ENCODE measurements at places on chromosomes 2 and 18.
A peak's percentile ranks its signal among the peaks of the same experiment; 100 is the strongest.

- no peak for DNase-seq
These were observed 217.7 kb downstream of the GBX2 start for GRCh38 chr2:235950473-235950809.

DNA sequence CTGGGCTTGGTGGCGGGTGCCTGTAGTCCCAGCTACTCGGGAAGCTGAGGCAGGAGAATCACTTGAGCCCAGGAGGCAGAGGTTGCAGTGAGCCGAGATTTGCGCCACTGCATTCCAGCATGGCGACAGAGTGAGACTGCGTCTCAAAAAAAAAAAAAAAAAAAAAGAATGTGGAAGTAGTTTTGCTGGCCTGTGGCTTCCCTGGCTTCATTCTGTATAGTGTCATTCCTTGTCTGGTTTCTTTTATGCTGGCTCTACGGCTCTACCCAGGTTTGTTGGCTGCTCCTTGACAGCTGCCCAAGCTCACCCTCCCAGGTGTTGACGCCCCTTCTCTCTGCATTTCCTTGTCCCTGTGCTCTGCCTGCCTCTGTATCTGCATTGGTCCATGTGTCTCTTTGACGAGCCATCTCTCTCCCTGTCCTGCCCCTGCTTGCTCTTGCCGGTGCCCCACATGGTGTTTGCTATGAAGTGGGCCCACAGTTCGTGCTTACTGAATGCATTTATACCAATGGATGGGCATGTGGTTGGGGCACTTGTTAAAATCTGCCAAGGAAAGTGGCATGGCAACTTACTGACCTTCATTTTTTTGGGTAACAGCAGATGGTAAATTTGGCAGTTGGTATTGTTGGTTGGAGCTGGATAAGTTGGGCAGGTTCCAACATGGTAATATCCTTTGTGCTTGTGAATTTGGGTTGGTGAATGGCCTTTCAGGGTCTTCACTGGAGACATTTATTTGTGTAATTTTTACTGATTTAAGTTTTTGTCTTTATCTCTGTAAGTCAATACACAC lies 113.9 kb downstream of the MAP4K4 start:
- no peak for DNase-seq

DNA sequence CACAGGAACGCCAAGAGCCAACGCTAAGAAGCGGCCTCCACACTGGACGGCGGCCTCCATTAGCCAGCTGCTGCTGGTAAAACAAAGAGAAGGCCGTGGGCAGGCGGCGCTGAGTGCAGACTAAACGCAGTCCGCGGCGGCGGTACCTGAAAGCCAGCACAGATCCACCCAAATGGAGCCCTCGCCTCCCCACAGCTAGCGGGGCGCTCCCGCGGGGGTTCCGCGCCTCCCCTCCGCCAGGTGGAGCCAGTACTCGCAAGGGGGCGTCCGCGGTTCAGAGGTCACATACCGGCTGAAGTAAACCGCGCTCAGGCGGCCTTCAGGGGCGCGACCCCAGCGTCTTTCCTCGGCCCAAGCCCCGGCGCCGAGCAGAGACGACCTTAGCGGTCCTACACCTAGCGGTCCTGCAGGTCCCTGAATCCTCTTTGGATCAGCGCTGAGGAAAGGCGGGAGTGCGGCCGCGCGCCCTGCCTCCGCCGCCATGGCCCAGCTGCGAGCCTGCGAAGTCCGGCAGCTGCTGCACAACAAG lies 293.1 kb upstream of the ERBB4 start:
- DNase-seq: peak; percentile 57

DNA sequence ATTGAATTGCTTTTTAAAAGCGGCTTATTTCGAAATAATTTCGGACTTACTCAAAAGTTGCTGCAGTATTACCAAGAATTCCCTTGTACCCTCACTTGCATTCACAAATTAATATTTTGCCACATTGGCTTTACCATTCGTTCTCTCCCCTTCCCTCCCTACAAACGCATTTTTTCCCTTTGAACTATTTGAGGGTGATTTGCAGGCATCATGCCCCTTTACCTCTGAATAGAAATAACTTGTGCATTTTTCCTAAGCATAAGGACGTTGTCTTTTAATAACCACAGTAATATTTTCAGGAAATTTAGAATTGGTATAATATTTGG lies 608 bp downstream of the CCDC138 start:
- DNase-seq: no peak

DNA sequence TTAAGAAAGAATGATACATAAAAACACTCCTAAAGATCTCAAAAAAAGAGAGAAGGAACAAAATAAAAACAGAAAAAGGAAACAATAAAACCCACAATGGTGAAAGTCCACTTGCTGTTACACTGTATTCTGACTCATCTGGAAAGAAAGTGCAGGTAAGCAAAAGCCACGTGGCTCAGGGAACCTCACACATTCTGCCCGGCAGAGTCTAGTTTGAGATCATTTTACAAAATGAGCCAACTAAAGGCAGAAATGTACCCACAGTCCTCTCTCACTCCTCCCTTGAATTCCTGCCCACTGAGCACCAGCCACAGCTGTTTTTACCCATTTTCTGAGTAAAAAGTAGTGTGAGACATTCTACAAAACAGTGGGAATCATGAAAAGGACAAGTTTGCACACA lies 10.0 kb downstream of the KCNH7 start:
- no peak for DNase-seq

DNA sequence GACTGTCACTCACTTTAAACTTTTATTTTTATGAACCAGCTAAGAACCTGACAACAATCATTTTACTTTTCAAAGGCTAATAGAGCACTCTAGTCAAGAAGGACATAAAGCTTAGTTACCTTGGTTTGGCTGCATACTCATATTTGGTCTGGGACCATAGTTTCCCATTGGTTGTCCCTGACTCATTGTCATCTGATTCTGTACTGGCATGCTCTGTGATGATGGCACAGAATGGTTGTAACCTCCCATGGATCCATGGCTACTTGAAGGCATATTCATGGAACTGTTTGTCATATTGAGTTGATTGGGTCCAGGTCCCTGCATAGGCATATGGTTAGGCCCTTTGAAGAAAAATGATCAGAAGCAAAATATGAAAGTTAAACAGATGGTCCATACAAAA lies 37.9 kb downstream of the SS18 start:
- DNase-seq: no peak

DNA sequence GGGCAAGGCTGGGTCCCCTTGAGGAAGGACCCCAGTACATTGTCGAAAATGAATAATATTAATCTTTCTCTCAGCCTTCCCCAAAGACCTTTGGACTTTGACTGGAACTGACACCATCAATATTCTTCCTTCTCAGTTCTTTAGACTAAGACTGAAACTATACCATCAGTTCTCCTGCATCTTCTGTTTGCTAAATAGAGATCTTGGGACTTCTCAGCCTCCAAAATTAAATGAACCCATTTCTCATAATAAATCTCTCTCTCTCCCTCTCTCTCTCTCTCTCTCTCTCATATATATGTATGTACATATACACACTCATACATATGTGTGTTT lies 39.7 kb upstream of the VRK2 start:
- DNase-seq: no peak

- DNase-seq: no peak
These were observed 122.8 kb downstream of the RAPGEF4 start for GRCh38 chr2:172858473-172858745.

GRCh38 chr2:159095813-159096212 lies 127.4 kb downstream of the TANC1 start:
- DNase-seq: no peak

GRCh38 chr2:205715831-205716525 lies 33.7 kb downstream of the NRP2 start:
- DNase-seq: no peak

DNA sequence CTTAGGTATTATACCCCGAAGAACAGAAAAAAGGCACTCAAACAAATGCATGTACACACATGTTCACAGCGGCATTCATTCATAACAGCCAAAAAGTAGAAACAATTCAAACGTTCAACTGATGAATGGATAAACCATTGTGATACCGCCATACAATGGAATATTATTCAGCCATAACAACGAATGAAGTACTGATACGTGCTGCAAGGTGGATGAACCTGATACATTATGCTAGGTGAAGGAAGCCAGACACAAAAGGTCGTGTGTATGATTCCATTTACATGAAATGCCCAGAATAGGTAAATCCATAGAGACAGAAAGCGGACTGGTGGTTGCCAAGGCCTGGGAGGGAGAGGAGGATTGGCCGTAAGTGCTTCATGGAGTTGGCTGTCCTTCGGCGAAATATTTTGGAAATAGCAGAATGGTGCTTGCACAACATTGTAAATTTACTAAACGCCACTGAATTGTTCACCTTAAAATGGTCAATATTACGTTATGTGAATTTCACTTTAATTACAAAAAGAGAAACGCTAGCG lies 750 bp upstream of the RMP24 start:
- DNase-seq: no peak

- no peak for DNase-seq
These were observed 114.3 kb downstream of the LCLAT1 start for GRCh38 chr2:30561349-30561748.

- peak; percentile 98 for DNase-seq
These were observed 206.9 kb upstream of the PKDCC start for GRCh38 chr2:41840702-41841551.

DNA sequence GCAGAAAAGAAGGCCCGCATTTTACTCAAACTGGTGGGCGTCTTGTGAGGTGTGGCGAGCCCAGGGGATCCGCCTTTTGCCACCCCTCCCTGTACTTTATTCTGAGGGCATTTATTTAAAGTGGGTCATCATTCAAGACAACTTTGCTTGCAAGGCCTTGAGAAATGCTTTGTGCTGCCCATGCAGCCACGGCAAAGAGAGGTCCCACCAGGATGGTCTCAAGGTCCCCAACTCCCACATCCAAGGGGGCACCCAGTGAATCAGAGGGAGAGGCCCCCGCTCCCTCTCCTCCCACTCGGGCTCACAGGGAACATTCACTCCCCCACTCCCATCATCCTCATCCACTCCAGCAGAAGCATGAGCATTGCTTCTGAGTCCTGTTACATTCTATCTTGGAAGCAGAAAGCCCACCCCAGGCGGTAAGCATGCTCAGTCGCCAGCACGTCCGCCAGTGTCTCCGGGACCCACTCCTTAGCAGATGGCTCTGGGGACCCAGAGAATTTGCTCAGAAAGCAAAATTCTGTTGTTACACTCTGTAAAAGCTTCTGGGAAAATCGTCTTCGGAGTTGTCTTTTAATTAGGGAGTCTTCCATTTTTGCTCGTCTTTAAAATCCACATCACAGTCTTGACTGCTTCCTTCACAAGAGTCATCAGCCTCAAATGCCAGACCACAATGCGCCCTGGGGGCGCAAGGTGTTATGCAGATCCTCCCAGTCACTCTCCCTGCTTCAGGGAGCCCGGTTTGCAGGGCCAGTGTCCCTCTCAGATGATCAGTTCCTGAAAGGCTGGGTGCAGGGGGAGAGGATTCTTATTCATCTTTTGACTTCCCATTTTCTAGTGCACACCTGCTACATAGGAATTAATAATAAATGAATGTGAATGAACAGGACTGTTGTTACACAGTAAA lies 99.4 kb upstream of the NCK2 start:
- no peak for DNase-seq

GRCh38 chr2:196836440-196836839 lies 27.3 kb upstream of the C2orf66 start:
- no peak for DNase-seq

DNA sequence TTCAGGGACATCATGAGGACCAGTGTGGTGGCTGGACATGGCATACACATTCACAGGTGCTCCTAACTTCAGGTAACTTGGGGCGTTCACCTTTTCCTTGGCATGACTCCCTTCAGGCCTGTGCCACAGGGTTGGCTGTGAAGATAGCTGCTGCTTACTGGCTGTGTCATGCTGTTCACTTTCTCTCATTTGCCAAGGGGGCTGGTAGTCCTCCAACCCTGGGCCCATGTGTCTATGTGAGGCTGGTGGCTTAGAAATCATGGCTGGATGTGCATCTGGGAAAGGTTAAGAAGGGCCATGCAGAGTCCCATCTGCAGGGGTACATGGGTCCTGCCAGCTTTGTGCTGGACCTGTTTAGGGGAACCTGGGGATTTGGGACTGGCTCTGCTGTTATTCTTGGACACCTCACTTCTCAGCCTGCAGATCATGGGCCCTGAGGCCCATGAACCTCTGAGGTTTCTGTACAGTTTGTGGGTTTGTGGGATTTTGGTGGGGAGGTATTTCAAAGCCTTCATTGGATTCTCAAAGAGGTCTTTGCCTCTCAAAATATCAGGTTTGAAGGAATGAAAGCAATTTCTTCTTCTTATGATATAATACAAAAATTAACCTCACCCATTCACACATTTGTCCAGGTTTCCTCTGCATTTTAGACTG lies 62.9 kb downstream of the FHOD3 start:
- no peak for DNase-seq

DNA sequence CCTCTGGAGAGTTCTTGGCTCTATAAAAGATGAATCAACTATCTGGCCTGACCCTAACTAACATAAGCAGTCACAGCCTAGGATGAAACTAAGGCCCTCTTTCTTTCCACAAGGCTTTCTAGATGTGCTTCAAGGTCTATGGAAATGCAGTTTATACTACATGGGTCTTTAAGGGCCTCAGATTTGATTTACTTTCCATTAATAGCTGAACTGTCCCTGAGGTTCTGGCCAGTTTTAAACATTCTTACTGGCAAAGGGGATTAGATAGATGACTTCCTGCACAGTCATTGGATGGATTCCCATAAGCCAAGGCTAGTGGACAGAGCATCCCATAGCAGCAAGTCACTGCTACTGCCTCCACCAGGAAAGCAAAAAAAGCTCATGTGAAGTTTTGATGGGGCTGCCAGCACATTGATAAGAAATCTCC lies 38.1 kb upstream of the LCLAT1 start:
- no peak for DNase-seq

- no peak for DNase-seq
These were observed 1775.5 kb upstream of the CELF4 start for GRCh38 chr18:39341129-39341528.

GRCh38 chr18:75492852-75493251 lies 65.3 kb upstream of the SMIM21 start:
- DNase-seq: no peak

- DNase-seq: no peak
These were observed 7.6 kb upstream of the OTOS start for GRCh38 chr2:240147911-240148587.

GRCh38 chr2:184562532-184562931 lies 35.8 kb upstream of the ZNF804A start:
- DNase-seq: no peak

GRCh38 chr2:217666338-217666737 lies 336.5 kb downstream of the TNS1 start:
- no peak for DNase-seq

DNA sequence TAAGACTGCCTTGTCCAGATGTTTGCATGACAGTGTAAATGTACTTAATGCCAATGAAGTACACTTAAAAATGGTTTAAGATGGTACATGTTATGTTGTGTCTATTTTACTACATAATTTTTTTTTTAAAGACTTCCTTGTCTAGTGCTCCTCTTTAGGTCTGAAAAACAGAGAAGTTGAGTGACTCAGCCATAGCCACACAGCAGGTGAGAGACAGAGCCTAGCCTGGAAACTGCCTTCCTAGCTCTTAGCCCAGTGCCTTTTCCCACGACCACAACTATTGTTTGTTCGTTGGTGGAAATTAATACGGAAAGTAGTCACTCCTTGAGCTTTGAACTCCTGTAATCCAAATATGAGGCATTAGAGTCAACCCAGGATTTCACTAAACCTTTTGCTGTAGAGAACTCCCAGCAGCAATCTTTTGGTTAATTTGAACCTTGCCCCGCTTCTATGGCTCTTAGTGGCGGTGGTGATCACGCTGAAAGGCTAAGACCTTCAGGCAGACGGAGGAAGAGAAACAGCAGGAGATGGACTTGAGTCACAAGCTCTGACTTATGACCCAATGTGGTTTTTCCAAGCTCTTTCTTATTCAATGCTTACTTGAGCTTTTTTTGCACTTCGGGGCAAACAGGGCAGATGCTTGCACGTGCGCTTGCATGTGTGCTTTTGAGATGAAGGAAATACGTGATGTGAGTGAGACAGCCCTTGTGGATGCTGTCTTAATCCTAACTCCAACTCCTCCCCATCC lies 21.2 kb downstream of the TRIB2 start:
- no peak for DNase-seq
